Heart left ventricle (tissue), 16 donors: ENCODE measurements at places on chromosomes 12 and 14. TPM values are rescaled to one million over a fixed set of nuclear protein-coding genes. Genes with fewer than 3 reads are reported as not detected.

Gene OVCH1
- not detected for total RNA-seq

Gene NOPCHAP1
- total RNA-seq, result 14.3 TPM

- DNase-seq, result no peak
Observed at GRCh38 chr12:87231818-87232217, 797.4 kb downstream of the C12orf50 start.

GRCh38 chr12:87809916-87810315 is 219.3 kb downstream of the C12orf50 start:
- DNase-seq, result no peak

Gene ASCL1
- not detected for total RNA-seq

Gene CCDC198
- total RNA-seq, result not detected

- DNase-seq, result no peak
Observed at GRCh38 chr12:110088936-110089335, 35.2 kb upstream of the IFT81 start.

- no peak for DNase-seq
Observed at GRCh38 chr12:123671876-123672275, 963 bp downstream of the TCTN2 start.

Gene CPNE6
- total RNA-seq, result not detected

Gene KRT5
- total RNA-seq, result not detected

Gene TBC1D30
- total RNA-seq, result 0.37 TPM

- DNase-seq, result no peak
Observed at GRCh38 chr14:35999294-35999693, 173.2 kb downstream of the BRMS1L start.

- no peak for DNase-seq
Observed at GRCh38 chr12:68131867-68132414, 27.6 kb downstream of the IFNG start.

- DNase-seq, result no peak
Observed at GRCh38 chr12:23694920-23695319, 254.6 kb downstream of the SOX5 start.

Gene TDRD9
- 7.8 TPM for total RNA-seq

DNA sequence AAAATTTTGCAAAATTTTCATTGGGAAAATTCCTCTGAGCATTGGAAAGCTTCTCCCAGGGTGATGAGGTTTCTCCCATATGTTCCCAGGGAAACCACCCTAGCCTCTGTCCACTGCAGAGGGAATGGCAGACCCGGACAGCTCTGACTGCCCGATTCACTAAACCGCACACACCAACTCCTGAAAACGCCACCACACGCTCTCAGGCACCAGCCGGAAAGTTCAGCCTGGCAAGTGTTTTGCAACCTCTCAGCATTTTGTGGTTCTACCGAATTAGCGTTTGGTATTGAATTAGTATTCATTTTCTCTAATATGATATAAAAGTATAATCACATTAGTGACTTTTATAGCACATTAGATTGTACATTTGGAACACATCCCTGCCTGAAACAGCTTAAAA is 213.4 kb downstream of the PHETA1 start:
- no peak for DNase-seq

- peak; percentile 59 for DNase-seq
Observed at GRCh38 chr12:64824500-64825142, at the start of gene TBC1D30. TSS of gene TBC1D30 (plus strand) at chr12:64824647. CDS start at chr12:64824880, 233 bp downstream.

DNA sequence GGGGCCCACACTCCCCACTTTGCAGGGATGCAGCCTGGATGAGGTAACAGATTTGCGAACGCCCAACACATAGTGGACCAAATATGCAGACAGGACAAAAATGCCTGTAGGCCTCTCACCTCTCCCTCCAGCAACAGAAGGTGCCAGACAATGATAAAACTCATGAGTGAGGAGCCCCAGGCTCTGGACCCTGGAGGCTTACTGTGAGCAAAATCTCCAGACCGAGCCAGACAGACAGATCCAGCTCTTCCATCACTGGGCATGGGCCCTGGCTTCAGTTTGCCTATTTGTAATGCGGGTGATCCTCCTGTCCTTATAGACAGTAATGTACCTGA is 42.3 kb downstream of the IRF2BPL start:
- no peak for DNase-seq

GRCh38 chr12:12266389-12266872 is 413 bp downstream of the LRP6 start:
- DNase-seq, result peak; percentile 30

Gene ESRRB
- 7.4 TPM for total RNA-seq

- DNase-seq, result no peak
Observed at GRCh38 chr12:52771088-52771487, 6.1 kb downstream of the KRT76 start.

GRCh38 chr12:42475106-42475505 is 114.4 kb downstream of the PRICKLE1 start:
- DNase-seq, result no peak

GRCh38 chr12:109549613-109550270 is 23.6 kb downstream of the MMAB start:
- no peak for DNase-seq

GRCh38 chr12:131755305-131756113 is 44.6 kb downstream of the SFSWAP start:
- DNase-seq, result no peak

DNA sequence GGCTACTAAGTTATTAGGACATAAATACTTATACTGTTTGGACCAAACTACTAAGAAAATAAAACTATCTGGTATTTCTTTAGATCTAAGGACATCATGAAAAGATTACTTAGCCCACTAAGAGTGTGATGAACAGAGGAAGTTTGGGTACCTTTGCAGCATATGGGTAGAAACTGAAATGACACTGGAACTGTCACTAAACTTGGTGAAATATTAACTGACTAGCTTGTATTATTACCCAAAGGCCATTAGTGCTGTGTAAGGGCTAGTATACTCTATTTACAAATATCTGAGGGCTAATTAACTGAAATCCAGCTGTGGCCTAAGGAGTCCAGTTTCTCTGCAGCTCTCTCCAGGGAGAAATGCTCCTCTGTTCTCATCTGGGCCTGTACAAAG is 45.5 kb downstream of the PAWR start:
- DNase-seq, result no peak

Gene TMEM229B
- 6.5 TPM for total RNA-seq

DNA sequence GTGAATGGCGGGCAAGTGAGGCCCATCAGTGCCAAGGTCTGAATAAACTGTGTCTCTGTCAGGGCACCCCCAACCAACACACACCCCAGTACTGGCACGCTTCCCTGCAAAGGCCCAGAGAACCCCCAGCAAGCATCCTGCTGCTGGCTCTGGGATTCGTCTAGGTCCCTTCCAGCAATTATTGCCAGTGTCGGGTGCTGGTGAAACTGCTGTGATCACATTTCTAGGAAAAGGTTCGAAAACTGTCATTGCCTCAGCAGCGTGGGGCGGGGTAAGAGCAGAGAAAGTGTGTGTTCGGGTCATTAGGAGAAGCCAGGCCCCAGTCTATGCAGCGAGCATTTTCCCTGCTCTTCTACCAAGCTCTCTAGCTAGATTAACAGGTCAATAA is 2.5 kb downstream of the FAM222A start:
- DNase-seq, result no peak

- no peak for DNase-seq
Observed at GRCh38 chr12:3043406-3043805, 33.8 kb upstream of the TSPAN9 start.

DNA sequence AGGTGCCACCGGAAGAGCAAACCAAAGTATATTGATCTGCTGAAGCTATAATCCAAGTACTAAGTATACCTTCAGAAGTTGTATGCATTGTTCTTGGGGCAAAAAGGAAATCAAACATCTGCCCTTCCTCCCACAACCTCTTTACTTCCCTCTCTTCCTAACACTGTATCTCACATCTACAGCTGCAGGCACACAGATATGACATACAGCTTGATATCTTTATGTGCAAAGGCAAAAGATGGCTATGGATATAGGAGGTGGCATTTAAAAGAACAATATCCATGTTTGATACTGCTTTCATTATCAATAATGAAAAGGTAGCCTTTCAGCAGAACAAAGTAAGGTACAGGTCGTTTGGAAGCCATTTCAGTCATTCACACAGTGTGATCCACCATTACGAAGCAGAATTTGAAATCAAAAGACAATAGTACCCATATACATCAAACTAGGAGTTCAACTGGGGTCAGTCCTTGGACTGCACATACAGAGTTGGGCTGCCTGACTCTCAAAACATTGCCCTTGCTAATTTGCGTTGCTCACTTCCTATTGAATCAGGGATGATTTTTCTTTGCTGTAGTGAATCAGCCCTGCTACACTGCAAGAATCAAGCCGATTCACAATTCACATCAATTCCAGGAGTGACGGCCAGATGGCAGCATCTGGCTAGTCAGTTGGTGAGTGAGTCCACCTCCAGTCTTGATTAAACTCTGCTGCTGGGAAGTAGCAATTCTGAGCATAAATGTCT is 8.9 kb downstream of the ANG start:
- no peak for DNase-seq

DNA sequence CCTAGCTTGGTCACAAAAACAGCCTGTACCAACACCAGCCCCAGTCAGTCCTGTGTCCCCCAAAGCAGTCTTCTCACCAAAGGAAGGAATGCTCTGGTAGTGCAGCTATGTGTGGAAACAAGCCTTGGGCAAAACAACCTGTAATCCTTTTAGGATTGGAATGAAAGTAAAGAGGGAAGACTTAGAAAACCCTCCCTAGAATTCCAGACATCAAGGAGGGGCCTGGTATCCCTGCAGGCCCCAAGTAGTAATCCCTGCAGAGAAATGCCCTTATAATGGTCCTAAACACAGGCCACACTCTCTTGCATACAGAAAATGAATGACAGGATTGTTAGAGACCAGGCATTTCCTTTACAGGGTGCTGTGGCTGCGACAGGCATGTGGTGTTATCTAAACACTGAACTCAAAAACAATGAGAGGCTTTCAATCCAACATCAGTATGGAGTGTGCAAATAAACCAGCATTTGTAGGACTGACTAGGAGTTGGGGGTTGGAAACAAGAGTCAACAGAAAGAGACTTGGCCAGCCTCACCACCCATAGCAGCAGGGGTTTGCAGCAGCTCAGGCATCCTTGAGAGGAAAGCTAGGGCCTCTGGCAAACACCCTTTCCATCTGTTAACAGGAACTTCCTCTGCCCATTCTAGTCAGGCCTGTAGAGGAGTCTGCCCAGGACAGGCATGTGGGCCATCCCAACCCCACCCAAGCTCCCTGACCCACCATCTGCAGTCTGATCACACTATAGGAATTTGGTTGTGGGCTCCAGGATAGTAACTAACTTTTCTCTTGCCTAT is 59.1 kb downstream of the DCAF5 start:
- DNase-seq, result no peak

DNA sequence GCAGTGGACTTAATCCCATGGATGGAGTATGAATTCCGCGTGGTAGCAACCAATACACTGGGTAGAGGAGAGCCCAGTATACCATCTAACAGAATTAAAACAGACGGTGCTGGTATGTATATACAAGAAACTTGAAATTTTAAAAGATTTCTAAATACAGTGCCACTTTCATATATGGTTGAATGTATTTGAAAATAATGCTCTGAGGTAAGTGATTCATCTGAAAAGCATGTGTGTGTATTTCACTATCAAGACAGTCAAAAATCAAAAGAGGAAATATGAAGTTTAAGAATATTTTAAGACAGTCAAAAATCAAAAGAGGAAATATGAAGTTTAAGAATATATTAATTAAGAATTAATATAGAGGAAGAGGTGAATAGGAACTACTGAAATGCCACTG is 195.0 kb upstream of the PDZRN4 start:
- DNase-seq, result no peak

Gene KRT73
- total RNA-seq, result not detected

GRCh38 chr12:93785249-93786010 is 108.3 kb downstream of the CRADD start:
- peak; percentile 78 for DNase-seq

DNA sequence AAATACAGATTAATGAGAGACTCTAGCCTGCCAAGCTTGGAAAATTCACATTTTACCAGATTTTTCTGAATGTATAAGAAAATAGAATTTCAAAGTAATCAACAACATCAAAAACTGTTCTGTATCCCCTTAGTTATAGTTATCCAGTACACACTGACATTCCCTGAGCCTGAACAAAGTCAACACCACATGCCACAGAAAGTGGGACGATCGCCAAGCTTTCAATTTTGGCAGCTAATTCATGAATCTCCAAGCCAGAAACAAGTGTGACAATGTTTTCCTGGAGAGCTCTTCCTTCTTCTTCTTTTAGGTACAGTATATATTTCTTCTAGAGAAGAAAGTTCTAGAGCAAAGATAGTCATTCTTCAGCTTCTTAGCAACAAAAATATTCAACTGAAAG is 290.2 kb downstream of the PRKD1 start:
- DNase-seq, result peak; percentile 65

DNA sequence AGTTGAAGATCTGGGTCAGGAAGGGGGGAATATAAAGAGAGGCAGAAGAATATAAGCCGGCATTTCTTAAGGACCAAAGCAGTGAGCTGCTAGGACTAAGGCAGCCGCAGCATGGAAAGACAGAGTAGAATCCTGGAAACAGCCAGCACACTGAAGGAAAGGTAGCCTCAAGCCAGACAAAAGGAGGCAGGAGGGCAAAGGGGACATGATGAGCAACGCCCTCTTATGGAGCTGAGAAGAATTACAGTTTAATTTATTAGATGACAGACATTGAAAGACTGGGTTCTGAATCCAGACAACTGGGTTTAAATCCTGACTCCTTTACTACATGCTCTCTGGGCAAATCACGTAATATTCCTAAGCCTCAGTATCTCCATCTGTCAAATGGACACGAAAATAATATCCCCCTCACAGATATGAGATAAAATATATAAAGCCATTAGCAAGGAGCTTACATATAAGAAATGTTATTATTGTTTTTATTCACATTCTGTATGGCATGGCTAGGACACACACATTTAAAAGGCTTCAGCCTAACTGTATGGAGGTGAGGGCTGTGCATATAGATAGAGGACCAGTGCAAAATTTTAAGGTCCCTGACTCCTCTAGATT is 8.1 kb upstream of the PCED1B start:
- DNase-seq, result no peak

- no peak for DNase-seq
Observed at GRCh38 chr12:14772946-14773345, 30.3 kb downstream of the WBP11 start.

GRCh38 chr14:101620821-101621785 is 59.8 kb downstream of the DIO3 start:
- DNase-seq, result no peak

- peak; percentile 70 for DNase-seq
Observed at GRCh38 chr14:81435391-81436295, 35.5 kb upstream of the STON2 start.

GRCh38 chr14:99579120-99579836 is 24.7 kb downstream of the CCDC85C start:
- DNase-seq, result no peak

GRCh38 chr12:3453990-3454680 is 36.9 kb upstream of the PRMT8 start:
- no peak for DNase-seq

DNA sequence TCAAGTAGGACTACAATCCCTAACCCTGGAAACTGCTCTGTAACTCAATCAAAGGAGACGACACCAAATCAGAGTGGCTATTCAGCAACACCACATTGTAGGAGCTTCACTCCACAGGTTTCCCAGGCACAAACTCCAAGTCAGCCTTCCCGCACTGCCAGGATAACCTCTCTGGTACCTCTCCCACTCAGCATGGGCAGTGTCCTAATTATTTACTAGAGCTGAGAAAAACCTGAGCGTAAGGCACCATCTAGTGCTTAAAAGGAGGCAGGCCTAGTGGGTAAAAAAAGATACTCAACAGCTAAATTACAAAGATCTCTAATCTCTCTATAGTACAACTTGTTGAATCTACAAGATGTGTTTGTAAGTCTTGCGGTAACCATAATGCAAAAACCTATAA is 36.1 kb downstream of the PARP11 start:
- DNase-seq, result no peak
